K562 (cell line): ENCODE measurements at places on chromosomes 2 and 18.

DNA sequence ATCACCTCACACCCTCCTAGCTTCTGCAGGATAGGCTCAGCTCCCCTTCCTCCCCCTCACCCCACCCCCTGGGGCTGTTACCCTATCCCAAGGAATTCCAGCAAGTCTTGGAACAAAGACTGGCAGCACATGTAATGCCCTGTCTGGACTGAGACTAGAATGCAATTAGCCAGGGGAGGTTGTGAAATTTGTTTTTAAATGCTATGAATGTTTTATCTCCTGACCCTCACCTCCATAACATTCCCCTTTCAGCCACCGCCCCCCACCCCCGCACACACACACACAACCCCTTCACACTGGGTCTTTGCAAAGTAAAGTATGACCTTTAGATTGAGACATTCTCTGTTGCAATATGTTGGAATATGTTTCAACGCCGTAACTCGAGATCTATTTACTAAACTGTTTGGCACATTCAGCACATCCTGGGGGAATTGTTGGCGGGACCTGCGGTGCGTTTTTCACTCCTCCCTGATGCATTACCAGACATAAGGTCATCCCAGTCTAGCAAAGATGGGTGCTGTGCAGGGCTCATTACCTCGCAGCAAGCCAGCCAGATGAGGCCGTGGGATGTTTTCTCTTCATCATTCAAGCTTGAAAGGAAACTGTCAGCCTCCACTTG lies 290.7 kb upstream of the SLC14A2 start:
- DNase-seq, result no peak

GRCh38 chr2:176851200-176851888 lies 361.2 kb upstream of the HNRNPA3 start:
- no peak for DNase-seq

DNA sequence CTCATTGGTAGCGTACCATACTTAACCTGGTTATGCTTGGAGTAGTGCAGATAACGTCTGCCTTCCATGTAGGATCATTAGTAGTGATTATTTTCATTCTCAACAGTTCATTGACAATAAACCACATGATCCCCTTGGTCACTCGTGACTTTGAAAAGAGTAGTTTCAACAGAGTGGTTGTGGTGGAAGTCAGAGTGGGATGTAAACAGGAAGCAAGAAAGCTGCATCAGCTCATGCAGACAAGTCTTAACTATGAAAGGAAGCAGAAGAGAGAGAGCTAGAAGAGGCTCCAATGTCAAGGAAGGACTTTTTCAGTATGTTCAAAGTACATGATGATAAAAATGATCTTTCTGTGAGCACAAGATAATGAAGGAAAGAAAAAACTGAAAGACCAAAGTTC lies 287.4 kb downstream of the MBD2 start:
- DNase-seq, result no peak

- no peak for DNase-seq
These were observed 688 bp downstream of the MAPRE2 start for GRCh38 chr18:35041815-35042387.

- DNase-seq, result no peak
These were observed 220.0 kb upstream of the CYP26B1 start for GRCh38 chr2:72367530-72368225.

DNA sequence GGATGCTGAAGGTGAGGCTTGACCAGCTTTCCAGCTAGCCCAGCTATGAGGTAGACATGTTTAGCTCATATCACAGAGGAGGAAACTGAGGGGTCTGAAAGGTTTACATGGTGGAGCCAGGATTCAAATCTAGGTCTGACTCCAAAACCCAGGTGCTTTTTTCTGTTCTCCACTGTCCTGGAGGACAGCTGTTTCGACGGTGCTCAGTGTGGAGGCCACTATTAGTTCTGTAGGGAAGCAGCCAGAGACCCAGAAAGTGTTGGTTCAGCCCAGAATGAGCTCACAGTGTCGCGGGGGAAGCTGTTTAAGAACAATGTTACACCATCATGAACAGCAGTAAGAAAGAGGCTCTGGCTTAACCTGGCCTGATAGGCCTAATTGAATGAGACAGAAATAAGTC lies 11.1 kb downstream of the PROC start:
- DNase-seq, result no peak

- peak; percentile 42 for DNase-seq
These were observed 7.9 kb upstream of the NDUFV2 start for GRCh38 chr18:9094307-9095226.

DNA sequence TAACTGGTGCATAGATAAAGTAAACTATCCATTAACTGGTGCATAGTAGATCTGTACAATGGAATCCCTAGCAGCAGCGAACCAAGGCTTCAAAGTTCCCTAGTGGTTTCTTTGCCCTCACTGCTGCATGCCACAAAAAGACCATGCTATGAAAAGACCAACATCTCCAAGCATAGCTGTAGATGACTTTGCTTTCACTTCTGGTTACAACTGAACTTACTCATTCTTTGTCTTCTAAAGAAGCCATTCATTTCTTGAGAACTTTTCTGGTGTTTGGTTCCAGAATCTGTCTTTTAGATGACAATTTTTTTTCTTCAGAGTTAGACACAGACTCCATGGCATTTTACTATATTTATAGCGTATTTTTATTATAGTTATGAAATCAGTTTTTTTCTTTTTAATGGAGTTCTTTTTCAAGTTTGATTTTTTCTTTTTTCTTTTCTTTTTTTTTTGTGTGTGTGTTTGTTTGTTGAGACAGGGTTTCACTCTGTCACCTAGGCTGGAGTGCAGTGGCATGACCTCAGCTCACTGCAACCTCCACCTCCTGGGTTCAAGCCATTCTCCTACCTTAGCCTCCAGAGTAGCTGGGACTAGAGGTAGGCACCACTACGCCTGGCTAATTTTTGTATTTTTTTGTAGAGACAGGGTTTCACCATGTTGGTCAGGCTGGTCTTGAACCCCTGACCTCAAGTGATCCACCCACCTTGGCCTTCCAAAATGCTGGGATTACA lies 63.6 kb downstream of the SLC35F5 start:
- DNase-seq, result no peak

DNA sequence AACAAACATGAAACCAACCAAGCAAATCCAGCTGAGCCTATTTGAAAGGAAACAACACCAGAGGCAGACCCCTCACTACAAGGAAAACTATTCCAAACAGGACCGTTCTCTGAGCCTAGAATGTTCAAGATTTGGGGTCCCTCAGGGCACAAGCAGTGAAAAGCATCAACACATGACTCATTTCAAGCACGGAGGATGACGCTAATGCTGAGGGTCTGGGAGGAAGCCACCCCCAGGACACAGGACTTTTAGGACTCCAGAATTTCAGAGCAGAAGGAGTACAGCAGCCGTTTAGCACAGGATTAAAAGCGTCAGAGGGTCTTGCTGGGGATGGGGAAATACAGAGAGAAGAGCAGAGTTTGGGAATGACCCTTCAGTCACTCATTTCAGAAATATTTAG lies 168.9 kb downstream of the DLGAP1 start:
- no peak for DNase-seq

GRCh38 chr2:213932-214693 lies 49.7 kb downstream of the SH3YL1 start:
- DNase-seq, result no peak

GRCh38 chr2:236309669-236310029 lies 45.4 kb upstream of the ASB18 start:
- DNase-seq, result peak; percentile 49

GRCh38 chr2:160298960-160299359 lies 98.9 kb upstream of the ITGB6 start:
- no peak for DNase-seq

- DNase-seq, result no peak
These were observed 5.3 kb downstream of the MYL1 start for GRCh38 chr2:210309548-210310233.

- DNase-seq, result no peak
These were observed 530.8 kb upstream of the ZNF804A start for GRCh38 chr2:184067502-184067901.

GRCh38 chr18:8706791-8707555 lies 1.6 kb downstream of the MTCL1 start:
- DNase-seq, result no peak

- DNase-seq, result no peak
These were observed 6.3 kb upstream of the SFT2D3 start for GRCh38 chr2:127694986-127695385.

- DNase-seq, result no peak
These were observed 75.5 kb downstream of the PLCL1 start for GRCh38 chr2:197879812-197880408.

- no peak for DNase-seq
These were observed 74.1 kb downstream of the MAPK4 start for GRCh38 chr18:50633992-50634391.

DNA sequence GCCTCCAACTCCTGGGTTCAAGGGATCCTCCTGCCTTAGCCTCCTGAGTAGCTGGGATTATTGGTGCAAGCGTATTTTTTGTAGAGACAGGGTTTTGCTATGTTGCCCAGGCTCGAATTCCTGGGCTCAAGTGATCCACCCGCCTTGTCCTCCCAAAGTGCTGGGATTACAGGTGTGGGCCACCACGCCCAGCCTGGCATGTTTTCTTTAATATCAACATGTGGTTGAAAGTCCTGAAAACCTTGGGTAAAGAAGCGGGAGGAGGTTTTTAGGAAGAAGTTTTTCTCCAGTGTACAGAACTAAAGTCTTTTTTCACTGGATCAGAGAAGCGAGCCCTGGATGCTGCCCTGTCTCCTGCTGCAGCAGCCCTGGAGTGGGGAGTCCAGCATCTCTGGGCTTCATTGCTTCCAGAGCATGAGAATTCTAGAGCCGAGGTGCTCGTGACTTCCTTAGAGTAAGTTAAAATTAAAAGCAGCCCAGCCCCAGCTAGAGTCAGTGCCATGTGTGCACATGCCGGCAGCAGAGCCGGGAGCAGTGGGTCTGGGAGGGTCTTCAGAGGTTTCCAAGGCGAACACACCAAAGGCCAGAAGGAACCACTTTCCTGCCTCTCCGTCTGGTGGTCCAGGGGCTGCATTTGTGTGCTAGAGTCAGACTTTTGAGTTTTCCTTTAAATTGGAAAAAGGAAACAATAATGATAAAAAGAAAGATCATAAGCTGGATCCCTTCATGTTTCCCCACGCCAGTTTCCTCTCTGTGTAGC lies 31.2 kb downstream of the ITGB1BP1 start:
- no peak for DNase-seq

- no peak for DNase-seq
These were observed 53.8 kb upstream of the SLC5A7 start for GRCh38 chr2:107932488-107932887.

GRCh38 chr2:205086662-205087061 lies 541.4 kb downstream of the PARD3B start:
- no peak for DNase-seq

- no peak for DNase-seq
These were observed 29.6 kb upstream of the TMEM177 start for GRCh38 chr2:119649364-119649917.

- no peak for DNase-seq
These were observed 343.4 kb downstream of the GPD2 start for GRCh38 chr2:156779416-156780120.

DNA sequence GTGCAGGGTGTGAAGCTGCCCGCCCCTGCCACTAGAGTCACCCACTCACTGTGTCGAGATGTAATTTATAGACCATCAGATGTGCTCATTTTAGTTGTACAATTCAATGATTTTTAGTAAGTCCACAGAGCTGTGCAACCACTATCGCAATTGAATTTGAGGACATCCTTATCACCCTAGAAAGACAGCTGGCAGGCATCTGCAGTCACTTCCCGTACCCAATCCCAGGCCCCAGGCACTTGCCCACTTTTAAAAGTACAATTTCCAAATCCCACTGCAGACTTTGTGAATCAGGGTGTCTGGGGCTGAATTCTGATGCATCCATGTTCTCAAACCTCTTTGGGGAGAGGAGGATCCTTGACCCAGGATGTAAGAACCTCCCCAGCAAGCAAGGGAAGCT lies 521.3 kb upstream of the SALL3 start:
- DNase-seq, result no peak

DNA sequence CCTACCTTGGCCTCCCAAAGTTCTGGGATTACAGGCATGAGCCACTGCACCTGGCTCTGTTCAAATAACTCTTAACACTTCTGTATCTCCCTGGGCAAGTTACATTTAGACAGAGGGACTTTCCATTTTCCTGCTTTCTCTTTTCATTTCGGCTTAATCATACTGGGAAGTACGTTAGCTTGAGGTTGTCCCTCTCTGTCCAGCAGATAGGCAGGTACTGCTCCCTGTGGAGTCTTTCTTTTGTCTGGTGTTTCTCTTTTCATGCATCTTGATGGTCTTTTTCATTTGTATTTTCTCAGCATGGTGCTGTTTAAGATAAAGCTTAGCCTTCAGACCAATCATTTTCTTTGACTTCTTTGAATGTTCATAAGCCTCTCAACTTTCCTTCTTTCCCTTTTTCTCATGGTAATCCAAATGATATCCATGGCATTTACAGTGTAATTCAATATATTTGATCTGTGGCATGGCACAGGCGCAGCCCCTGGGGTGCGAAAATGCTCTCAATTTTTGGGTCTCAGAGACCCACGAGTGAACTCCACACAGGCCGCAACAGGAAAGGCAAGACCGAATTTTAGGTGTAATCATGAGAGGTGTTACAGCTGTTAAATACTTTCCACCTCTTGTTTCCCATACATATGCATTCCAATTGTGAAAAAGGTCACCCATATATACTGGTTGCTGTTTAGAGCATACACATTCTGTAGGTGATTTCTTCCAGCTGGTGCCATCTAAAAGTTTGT lies 99.9 kb upstream of the MYO3B start:
- DNase-seq, result no peak

GRCh38 chr2:174332217-174332963 lies 2.4 kb upstream of the SP9 start:
- DNase-seq, result peak; percentile 39

DNA sequence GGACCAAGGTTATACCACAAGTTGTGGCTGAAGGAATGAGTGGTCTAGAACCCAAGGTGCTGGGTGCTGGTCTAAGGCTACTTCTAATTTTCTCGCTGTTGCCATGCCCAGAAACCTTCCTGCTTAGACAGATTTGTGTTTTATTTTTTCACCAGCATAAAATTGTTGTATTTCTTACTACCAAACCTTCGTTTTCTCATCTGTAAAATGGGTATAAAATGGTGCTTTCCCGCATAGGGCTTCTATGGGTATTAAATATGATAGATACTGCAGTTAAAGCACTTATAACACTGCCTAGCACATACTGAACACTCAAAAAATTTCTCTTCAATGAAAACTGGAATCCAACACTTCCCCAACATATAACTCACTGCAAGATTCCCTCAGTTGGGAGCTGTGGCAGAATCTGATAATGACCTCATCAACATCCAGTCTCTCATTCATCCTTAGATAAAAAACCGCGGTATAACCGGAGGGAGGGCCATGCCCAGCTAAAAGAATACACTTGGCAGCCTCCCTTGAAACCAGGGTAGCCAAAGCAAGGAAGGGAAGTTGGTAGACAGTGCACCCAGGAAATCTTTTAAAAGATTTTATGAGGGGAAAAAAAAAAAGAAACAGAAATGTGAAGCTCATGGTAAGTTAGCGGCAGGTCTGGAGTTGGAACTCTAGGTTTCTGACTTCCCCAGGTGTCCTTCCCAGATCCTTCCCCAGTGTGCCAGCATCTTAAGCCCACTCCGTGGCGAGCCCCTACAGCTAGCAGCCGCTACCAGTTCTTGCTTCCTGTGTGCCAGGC lies 1.2 kb downstream of the NEMP2 start:
- peak; percentile 24 for DNase-seq

GRCh38 chr2:66888791-66889631 lies 454.1 kb downstream of the MEIS1 start:
- DNase-seq, result no peak

- no peak for DNase-seq
These were observed 11.0 kb downstream of the CAPG start for GRCh38 chr2:85399183-85399455.

GRCh38 chr18:26470011-26470637 lies 78.2 kb downstream of the KCTD1 start:
- DNase-seq, result no peak

- no peak for DNase-seq
These were observed 277.0 kb upstream of the HNRNPA3 start for GRCh38 chr2:176935543-176936102.

GRCh38 chr2:238097988-238098871 lies 1.9 kb upstream of the ESPNL start:
- peak; percentile 96 for DNase-seq
